ENCODE measurements at places on chromosomes 12 and 14. TPM values are rescaled to one million over a fixed set of nuclear protein-coding genes. Genes with fewer than 3 reads are reported as not detected.

The COX6A1 gene
- 266 TPM for total RNA-seq

The GALNT9 gene
- total RNA-seq = not detected

The TAS2R31 gene
- 2.4 TPM for total RNA-seq

The ART4 gene
- not detected for total RNA-seq

The MGAT4C gene
- total RNA-seq = not detected

The CCDC88C gene
- total RNA-seq = 166 TPM

The BCL11B gene
- total RNA-seq = 105 TPM

The ACOT4 gene
- 1.1 TPM for total RNA-seq

The EML5 gene
- 1.9 TPM for total RNA-seq

The KRT77 gene
- total RNA-seq = not detected

The SNRPF gene
- 36.2 TPM for total RNA-seq

The LPAR5 gene
- 8.2 TPM for total RNA-seq

The RPGRIP1 gene
- total RNA-seq = not detected

The TRPV4 gene
- total RNA-seq = not detected

The HOXC12 gene
- not detected for total RNA-seq

The ITPK1 gene
- 53.9 TPM for total RNA-seq

The HOXC9 gene
- total RNA-seq = not detected

The WASHC3 gene
- 57.6 TPM for total RNA-seq

The SLC7A8 gene
- 0.40 TPM for total RNA-seq

The DBX2 gene
- total RNA-seq = not detected

The FGF23 gene
- total RNA-seq = not detected

The RD3L gene
- total RNA-seq = not detected

The ZFC3H1 gene
- 65.5 TPM for total RNA-seq

The CDKN1B gene
- total RNA-seq = 133 TPM

The CCER1 gene
- total RNA-seq = not detected

The ARHGEF25 gene
- 0.76 TPM for total RNA-seq

The GDF3 gene
- total RNA-seq = not detected

The SPATA7 gene
- 3.0 TPM for total RNA-seq

The GARIN6 gene
- not detected for total RNA-seq

The ENDOU gene
- not detected for total RNA-seq

The ZC2HC1C gene
- total RNA-seq = 1.1 TPM

The PZP gene
- total RNA-seq = not detected

The IAPP gene
- not detected for total RNA-seq

The TCL1B gene
- not detected for total RNA-seq

The FAM181A gene
- not detected for total RNA-seq

The ACRBP gene
- total RNA-seq = 2.4 TPM

The RND1 gene
- 1.8 TPM for total RNA-seq

The KRT5 gene
- not detected for total RNA-seq

The PDZRN4 gene
- not detected for total RNA-seq

The IL26 gene
- not detected for total RNA-seq
